Heart left ventricle (tissue), 16 donors: ENCODE measurements at places on chromosomes 5 and 9. TPM values are rescaled to one million over a fixed set of nuclear protein-coding genes. Genes with fewer than 3 reads are reported as not detected.

GRCh38 chr5:39115644-39116343 lies 41.6 kb upstream of the RICTOR start:
- H3K4me3 ChIP-seq: no peak overlapping the region
- no peaks in the 10 kb centered on the region for H3K27me3 ChIP-seq
- H3K4me1 ChIP-seq: no peaks in the 10 kb centered on the region

The ZNF483 gene
- total RNA-seq: 1.4 TPM

GRCh38 chr5:82865625-82866024 lies 211.6 kb downstream of the TMEM167A start:
- no peak overlapping the region for H3K4me3 ChIP-seq
- DNase-seq: no peak
- no peak overlapping the region for H3K27ac ChIP-seq

GRCh38 chr5:83470526-83471404 lies 779 bp upstream of the VCAN start:
- no peaks in the 10 kb centered on the region for H3K36me3 ChIP-seq
- H3K4me3 ChIP-seq: peak overlapping the region; percentile 54
- peaks cover 25% of the 10 kb centered on the region for H3K27me3 ChIP-seq
- H3K27ac ChIP-seq: peak overlapping the region; percentile 77
- no peak for DNase-seq

- no peak overlapping the region for H3K27ac ChIP-seq
- no peaks in the 10 kb centered on the region for H3K27me3 ChIP-seq
- DNase-seq: no peak
- H3K36me3 ChIP-seq: no peaks in the 10 kb centered on the region
These were observed 535.8 kb downstream of the EFNA5 start for GRCh38 chr5:107134931-107135330.

- H3K36me3 ChIP-seq: no peaks in the 10 kb centered on the region
- H3K4me1 ChIP-seq: no peaks in the 10 kb centered on the region
- no peaks in the 10 kb centered on the region for H3K27me3 ChIP-seq
- H3K4me3 ChIP-seq: no peak overlapping the region
- no peak for DNase-seq
These were observed 74.2 kb downstream of the MSX2 start for GRCh38 chr5:174798551-174798951.

- H3K36me3 ChIP-seq: no peaks in the 10 kb centered on the region
- no peaks in the 10 kb centered on the region for H3K27me3 ChIP-seq
- DNase-seq: no peak
- H3K27ac ChIP-seq: no peak overlapping the region
- no peak overlapping the region for H3K4me3 ChIP-seq
These were observed 96.6 kb upstream of the ABCA1 start for GRCh38 chr9:105024529-105024928.

DNA sequence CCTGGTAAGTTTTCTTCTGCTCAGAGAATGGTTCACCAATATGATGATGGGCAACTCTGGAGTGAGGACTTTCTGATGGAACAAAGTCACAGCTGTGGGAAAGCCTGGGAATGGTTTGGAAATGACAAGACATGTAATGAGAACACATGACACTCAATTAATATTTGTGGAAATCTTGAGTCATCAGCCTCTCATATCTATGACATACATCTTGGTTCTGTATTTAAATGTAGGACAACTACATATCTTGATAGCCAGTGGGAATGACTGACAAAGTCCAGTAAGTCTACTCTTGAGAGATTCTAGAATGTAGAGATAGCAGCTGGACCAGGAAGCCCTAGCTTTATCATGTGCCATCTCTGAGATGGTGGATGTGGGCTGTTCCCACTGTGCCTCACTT lies 85.5 kb downstream of the PALM2AKAP2 start:
- no peak overlapping the region for H3K4me3 ChIP-seq
- no peaks in the 10 kb centered on the region for H3K36me3 ChIP-seq
- H3K27ac ChIP-seq: no peak overlapping the region
- H3K4me1 ChIP-seq: peaks cover 64% of the 10 kb centered on the region

DNA sequence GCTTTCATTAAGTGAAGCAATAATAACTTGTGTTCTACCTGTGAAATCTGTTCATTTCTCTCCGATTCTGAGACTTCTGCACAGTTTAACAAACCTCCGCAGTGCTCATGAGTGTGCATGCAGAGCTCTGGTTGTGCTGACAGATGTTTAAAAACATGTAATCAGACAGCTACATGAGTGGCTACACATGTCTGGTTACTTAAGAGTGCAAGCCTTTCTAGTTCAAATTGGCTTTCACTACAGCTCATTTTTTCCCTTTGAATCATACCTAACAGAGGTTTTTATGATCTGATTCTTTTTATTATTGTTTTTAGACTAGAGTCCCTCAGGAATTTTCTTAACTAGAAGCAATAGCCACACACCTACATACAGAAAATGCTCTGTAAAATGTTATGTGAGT lies 310.2 kb downstream of the ARRDC3 start:
- H3K4me3 ChIP-seq: no peak overlapping the region
- H3K27me3 ChIP-seq: no peaks in the 10 kb centered on the region
- no peak overlapping the region for H3K27ac ChIP-seq
- no peak for DNase-seq
- no peaks in the 10 kb centered on the region for H3K4me1 ChIP-seq

DNA sequence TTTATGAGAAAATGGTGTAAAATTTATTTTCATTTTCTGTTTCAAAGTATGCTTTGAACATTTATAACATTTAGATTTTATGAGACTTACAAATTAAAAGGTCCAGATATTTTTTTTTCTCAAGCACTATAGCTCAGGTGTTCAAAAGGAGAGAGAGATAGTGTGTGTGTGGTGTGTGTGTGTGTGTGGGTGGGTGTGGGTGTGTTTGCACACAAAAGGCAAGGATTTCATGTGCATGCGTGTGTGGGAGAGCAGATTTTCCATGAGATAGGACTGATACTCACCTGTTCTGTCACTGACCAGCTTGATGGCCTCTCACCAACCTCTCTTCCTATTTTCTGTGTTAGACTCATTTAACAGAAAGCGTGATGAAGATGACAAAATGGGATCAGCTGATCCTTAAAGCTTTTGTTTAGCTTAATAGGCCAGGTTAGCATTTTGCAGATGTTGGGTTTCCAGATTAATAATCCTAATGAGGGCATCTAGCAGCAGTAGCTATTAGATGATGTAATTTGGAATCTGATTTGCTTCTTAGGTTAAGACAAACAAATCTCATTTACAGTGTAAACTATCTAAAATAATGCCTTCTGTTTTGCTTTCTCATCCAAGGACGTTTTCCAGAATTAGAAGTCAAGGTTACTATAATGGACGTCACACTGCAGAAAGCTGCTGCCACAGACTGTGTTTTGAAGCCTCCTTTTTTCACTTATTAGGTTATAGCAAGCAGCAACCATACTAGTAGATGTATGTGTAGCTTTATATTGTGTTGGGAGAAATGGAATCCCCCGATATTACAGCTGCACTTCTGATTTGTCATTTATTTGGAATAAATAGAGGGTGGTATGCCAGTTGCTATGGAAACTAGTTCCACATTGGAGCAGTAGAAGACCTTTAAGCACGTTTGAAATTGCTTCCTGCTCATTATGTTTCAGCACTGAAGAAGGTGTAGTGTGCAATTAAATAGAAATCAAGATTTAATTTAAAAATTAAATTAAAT lies 355.6 kb downstream of the TAF11L14 start:
- H3K27me3 ChIP-seq: no peaks in the 10 kb centered on the region
- no peak overlapping the region for H3K27ac ChIP-seq
- no peaks in the 10 kb centered on the region for H3K36me3 ChIP-seq
- DNase-seq: no peak
- H3K4me1 ChIP-seq: no peaks in the 10 kb centered on the region
- no peak overlapping the region for H3K4me3 ChIP-seq

DNA sequence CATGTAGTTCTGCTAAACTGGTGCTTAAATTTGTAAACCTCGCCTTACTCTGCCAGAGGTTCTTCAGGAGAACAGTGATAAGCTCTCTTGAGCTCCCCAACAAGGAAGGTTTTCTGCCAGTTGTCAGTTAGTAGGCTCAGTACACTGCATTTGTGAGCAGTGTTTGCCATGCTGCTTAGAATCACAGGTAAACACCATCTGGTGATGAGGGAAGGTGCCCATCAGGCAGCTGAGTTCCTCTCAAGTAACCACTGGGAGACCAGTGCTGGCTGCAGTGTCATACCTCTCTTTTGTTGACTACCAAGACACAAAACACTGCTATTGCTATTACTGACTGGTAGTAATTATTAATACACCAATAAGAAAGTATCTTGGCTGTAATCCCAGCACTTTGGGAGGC lies 186.2 kb upstream of the OTULINL start:
- peaks cover 98% of the 10 kb centered on the region for H3K36me3 ChIP-seq
- no peak overlapping the region for H3K4me3 ChIP-seq
- no peak for DNase-seq
- H3K4me1 ChIP-seq: peaks cover 3% of the 10 kb centered on the region

GRCh38 chr9:123368023-123368422 lies 12.0 kb downstream of the CRB2 start:
- peaks cover 8% of the 10 kb centered on the region for H3K27me3 ChIP-seq
- H3K4me1 ChIP-seq: no peaks in the 10 kb centered on the region
- H3K36me3 ChIP-seq: no peaks in the 10 kb centered on the region
- no peak overlapping the region for H3K4me3 ChIP-seq
- H3K27ac ChIP-seq: no peak overlapping the region

GRCh38 chr5:167057665-167058064 lies 1233.8 kb upstream of the WWC1 start:
- H3K36me3 ChIP-seq: no peaks in the 10 kb centered on the region
- H3K27me3 ChIP-seq: no peaks in the 10 kb centered on the region
- H3K27ac ChIP-seq: no peak overlapping the region
- DNase-seq: no peak
- H3K4me3 ChIP-seq: no peak overlapping the region

The HTR4 gene
- 0.23 TPM for total RNA-seq

DNA sequence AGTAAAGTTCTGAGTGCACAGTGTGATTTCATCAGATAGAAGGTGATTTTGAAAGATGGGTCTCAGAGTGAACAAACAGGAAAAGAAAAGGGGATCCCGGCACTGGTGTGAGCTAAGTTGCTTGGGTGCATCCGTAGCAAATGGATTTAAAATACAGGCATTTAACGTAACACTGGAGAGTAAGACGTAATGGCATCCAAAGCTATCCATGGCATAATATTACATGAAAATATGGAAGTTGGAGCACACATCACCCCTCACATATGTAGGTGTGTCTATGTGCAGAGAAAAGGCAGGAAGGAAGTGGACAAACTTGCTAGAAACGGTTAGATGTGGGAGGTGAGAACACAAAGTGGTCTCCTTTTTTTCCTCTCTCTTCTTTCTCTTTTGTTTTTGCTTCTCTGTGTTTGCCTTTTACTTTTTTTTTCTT lies 38.2 kb upstream of the SEMA4D start:
- H3K27ac ChIP-seq: no peak overlapping the region
- no peak for DNase-seq
- no peaks in the 10 kb centered on the region for H3K36me3 ChIP-seq
- H3K4me1 ChIP-seq: no peaks in the 10 kb centered on the region

DNA sequence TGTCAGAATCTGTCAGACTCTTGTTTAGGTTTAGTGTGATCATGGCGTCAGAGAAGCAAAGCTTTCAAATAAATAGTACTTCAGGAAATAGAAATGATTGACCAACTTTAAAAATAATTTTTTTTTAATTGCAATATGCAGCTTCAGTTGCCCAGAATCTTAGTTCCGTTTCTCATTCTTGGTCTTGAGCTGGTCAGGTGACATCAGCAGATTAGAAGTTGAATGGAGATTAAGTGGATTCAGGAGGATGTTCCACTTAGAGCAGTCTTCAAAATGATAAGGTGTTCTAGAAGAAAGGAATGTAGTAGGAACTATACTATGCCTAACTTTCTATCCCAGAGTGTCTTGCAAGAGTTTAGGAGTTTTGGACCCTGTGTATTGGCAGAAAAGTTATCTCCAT lies 30.6 kb downstream of the OTULIN start:
- H3K27ac ChIP-seq: no peak overlapping the region
- no peaks in the 10 kb centered on the region for H3K27me3 ChIP-seq
- H3K4me3 ChIP-seq: no peak overlapping the region
- no peak for DNase-seq

DNA sequence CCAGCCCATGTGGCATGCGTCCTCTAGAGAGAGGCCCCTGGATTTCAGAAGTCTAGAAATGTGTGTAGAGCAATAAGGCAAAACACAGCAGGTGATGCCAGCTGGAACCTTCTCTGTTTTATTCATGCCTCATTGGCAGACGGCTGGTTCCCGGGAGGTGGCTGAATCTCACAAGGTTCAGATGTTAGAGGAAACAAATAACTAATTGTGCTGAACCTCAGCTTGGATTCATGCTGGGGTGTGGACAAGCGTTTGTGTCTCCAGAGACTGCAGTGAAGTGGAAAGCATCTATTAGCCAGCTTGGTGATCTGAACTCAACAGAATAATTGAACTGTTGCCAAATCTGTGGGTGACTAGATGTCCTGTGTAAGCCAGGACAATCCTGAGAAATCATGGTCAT lies 131.1 kb upstream of the NR4A3 start:
- DNase-seq: peak; percentile 24
- H3K4me1 ChIP-seq: no peaks in the 10 kb centered on the region
- H3K27me3 ChIP-seq: no peaks in the 10 kb centered on the region
- H3K27ac ChIP-seq: no peak overlapping the region
- no peak overlapping the region for H3K4me3 ChIP-seq

DNA sequence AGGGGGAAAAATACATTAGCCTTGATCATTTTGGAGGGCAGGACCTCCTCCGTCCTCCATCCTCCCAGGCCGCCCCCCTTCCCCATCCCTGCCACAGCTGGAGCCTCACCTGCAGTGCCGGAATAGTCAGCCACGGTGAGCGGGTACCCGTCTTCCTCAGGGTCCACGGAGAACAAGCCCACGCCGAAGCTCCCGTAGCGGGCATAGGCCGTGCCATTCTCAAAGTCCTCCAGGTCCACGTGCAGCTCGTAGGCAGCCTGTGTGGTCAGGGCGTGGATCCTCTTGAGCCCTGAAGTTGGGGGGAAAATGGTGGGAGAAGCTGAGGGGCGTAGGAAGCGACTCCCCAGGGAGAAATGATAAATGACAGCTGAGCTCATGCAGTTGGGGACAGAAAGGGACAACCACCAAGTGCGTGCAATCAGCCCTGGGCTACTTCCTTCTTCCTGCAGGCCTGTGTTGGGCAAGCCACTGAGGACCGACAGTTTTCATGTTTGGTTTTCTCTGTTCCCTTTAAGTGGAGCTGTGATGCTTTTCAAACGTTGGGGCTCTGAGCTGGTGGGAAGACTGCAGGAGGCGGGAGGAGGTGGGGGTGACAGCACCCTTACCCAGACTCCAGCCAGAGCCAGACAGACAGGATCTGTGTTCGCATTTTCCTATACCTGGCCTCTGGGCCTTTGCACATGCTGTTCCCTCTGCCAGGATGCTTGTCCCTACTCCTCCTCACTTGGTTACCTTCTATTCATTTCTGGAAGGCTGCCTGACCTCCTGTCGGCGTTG lies 8.7 kb upstream of the QRFP start:
- no peak overlapping the region for H3K4me3 ChIP-seq
- H3K27me3 ChIP-seq: no peaks in the 10 kb centered on the region
- no peak for DNase-seq
- no peaks in the 10 kb centered on the region for H3K4me1 ChIP-seq

The LHX3 gene
- total RNA-seq: not detected
